Amniotic stem cell (primary cell): ENCODE measurements at places on chromosomes 7 and 10.

DNA sequence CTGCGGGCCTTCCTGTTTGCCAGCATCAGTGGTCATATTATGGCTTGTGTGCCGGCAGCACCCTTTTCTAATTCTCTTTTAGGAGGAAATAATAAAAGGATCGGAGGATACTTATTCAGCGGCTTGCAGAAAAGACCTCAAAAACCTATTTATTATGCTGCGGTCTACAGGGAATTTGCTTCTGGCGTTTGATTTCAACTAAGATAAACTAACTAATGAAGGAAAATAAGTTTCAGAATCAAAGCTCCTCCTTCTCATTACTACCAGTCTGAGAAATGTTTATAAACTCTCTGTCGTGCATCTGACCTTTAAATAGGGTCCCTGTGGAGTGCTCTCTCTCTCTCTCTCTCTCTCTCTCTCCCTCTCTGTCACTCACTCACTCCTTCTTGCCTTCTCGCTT, 335.0 kb upstream of the GLI3 start:
- DNase-seq = no peak

- no peak for DNase-seq
Measured at GRCh38 chr7:111982133-111982532, 224.1 kb downstream of the DOCK4 start.

GRCh38 chr10:96138102-96138501, 8.0 kb downstream of the ZNF518A start:
- no peak for DNase-seq

DNA sequence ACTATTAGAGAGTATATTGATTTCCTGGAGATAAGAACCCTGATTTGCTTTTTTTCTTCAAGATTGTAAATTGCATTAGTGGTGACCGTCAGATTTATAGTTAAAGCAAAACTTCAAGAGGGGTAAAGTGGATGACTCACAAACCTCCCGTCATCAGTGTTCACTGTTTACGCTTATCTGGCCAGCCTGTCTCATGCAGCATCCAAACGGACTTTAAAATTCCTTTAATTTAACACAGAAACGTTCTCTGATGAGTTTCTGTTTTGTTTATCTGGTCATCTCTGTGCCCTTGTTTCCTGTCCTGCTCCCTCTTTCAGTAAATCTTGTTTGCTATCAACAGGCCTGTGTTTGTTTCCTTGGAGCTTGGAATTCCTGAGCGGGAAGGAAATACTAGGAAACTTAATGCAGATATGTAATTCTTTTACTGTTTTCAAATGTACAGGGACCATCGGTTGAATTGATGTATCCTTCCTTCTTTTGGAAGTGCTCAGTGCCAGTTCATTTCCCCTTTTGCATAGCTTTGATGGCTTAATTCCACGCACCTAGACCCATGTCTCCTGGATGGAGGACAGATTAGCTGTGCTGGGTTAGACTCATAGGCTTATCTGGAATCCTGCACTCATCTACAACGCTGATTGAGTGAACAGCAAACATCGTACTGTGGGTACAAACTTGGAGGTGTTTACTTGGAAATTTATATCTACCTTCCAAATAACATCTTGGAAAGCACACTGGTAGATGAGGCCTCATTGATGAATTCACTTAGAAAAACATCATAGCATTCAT, 21.3 kb downstream of the PTPRE start:
- DNase-seq = no peak

DNA sequence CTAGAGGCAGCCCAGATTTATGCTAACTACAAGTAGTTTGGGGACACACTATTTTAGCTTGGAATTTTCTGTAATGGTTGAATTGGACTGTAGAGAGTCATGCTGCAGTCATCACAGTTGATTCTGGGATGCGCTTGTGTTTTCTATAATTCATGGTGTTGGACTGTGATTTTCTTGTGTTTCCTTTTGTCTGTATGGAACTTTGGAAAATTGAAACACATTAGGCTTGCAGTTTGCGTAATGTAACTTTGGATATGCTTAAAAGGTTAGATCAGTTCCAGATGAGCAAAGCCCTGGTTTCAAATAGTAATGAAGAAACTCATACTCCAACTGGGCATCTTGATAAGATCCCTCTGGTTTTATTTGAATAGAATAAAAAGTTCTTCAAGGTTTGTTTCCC, 502.2 kb downstream of the ARL4A start:
- no peak for DNase-seq

DNA sequence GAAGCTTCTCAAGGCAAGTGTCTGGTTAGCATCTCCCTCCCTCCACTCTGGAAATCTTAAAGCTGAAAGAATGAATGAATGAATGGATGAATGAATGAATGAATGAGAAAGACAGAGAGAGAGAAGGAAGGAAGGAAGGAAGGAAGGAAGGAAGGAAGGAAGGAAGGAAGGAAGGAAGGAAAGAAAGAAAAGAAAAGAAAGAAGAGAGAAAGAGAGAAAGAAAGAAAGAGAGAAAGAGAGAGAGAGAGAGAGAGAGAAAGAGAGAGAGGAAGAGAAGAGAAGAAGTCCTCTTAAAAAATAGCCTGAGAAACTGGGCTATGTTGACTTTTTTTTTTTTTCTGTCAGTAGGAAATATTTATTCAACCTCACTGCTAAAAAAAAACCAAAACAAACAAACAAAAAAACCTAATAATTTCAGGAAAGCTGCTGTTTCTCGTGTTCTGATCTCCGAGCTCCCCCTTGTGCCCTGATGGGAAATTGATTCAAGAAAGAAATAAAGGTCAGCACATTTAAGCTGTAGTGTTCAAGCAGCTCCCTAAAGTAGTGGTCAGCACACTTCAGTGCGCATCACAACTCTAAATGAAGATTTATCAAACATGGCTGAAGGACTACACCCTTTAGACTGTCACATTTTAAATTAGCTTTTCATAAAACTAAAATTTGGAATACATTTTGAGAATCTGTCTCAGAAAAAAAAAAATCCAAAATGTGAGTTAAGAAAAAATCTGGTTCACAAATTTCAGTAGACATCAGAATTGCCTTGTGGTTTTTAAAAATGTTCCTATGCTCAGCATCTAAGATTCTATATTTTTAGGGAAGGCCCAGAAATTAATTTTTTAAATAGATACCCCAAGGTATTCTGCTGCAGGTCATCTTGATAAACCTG, 154.3 kb downstream of the ELAPOR2 start:
- no peak for DNase-seq
